ELF-1 (cell line): ENCODE measurements at places on chromosomes 5 and 9.

DNA sequence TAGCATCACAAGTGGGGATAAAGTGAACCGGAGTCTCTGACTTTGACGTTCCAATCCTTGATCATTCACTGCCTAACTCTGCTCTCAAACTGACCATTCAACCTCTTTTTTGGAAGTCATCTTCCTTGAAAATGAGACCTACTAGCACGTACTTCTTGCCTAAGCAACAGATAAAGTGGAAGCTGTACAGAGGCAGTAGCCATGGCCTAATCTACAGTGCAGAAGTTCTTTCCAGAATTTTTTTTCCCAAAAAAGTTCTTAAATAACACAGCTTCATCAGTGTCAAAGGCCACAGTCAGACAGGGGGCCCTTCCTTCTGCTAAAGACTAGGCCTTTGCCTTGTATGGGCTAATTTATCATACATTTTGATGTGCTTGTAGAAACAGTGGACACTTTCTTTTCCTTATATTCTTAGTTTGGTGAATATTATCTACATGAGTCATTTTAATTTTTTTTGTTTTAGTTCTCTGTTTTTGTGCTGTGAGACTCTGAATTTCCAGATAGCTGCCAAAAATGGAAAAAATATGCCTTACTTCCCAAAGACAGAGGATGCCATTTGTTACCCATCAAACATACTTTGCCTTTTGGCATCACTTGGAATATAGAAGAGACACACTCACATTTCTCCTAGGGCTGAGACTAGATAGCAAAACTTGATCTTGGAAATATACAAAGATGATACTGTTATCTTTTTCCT lies 96.3 kb upstream of the VCAN start:
- no peak for DNase-seq

GRCh38 chr9:120440791-120441190 lies 139.2 kb downstream of the CDK5RAP2 start:
- DNase-seq = no peak

GRCh38 chr5:28402590-28403301 lies 1364.4 kb upstream of the CDH9 start:
- no peak for DNase-seq

GRCh38 chr5:132289097-132289496 lies 5.1 kb upstream of the SLC22A4 start:
- no peak for DNase-seq

- DNase-seq = no peak
Measured at GRCh38 chr9:120895951-120896350, 19.0 kb upstream of the PHF19 start.

DNA sequence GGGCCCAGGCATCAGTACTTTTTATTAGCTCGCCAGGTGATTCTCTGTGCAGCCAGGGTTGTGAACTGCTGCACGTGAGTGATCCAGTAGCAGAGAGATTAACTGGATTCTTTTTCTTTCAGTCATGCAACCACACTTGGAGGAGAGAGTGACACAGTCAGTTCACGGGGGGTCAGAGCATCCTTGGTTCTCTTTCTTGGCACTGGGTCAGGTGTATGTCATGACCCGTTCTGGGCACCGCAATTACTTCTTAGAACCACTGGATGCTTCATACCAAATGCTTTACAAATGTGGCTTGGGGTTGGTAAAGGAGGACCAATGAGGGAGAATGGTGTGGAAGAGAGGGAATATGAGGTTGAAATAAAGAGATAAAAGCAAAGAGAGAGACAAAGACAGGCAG lies 368.7 kb downstream of the MLLT3 start:
- no peak for DNase-seq
